Activated T-cell treated with anti-CD3 and anti-CD28 coated beads, Interleukin-2, amount 50 U/mL, for 24 hours (primary cell): ENCODE measurements at places on chromosomes 4 and X.

DNA sequence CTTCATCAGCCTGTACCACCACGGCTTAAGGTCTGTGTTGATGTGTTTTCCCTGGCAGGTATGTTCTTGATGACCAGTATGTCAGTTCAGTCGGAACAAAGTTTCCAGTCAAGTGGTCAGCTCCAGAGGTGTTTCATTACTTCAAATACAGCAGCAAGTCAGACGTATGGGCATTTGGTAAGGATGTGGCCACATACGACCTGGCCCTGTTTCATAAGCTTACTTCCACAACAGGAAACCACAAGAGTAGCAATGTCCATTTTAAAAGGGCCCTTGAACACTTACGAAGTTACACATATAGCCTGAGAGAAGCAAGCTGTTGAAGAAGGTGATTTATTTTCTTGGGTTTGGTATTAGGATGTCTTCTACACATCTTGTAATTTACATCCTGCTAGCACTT, 46.1 kb downstream of the BMX start:
- no peak for DNase-seq

DNA sequence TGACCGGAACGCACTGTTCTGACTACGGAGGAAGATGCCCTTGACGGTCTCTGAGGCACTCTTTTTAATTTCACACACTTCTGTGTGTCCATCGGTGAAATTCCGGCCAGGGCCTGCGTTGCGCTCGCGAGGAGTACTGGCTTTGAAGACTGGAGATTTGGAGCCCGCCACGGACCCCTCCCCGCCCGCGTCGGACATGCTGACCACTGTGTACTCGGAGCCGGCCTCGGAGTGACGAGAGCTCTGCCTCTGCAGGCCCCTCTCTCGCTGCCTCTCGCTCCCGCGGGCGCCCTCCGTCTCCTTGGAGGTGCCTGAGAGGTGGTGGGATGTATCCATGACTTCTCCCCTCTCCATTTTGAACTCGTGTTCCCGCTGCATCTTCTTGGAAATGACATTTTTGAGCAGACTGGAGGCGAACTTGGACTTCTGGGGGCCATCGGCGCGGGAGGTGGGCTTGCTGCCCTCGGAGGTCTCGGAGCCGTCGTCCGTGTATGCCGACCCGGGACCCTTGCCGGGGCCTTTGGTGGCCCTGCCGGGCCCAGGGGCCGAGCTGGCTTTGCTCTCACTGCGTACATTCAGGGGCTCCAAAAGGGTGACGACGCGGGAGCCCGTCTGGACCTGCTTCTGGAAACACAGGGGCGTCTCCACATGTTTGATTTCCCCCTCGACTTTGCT, 5.7 kb downstream of the C4orf54 start:
- DNase-seq, result no peak

GRCh38 chr4:89334311-89334710, 26.7 kb upstream of the GPRIN3 start:
- DNase-seq, result no peak

- DNase-seq, result no peak
Observed at GRCh38 chr4:78543424-78544125, 8.0 kb upstream of the ANXA3 start.

DNA sequence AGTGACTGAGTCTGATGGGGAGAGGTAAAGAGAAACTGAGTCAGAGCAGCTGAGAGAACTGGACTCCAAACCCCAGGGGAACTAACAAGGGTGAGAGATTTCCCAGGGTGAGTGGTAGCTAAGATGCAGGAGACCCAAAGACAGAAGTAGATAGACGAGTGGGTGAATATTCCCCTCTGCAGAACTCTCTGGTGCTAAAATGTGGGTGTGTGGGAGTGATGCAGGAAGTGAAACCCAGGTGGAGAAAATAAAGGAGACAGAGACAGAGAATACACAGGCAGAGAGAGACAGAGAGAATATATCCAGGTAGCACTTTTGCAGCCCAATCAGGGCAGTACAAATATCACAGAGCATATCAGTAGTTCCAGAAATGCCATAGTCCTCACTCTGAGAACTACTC, 212.5 kb upstream of the ZIC3 start:
- DNase-seq, result no peak

- DNase-seq, result no peak
Observed at GRCh38 chrX:94178145-94178788, 504.3 kb downstream of the FAM133A start.

DNA sequence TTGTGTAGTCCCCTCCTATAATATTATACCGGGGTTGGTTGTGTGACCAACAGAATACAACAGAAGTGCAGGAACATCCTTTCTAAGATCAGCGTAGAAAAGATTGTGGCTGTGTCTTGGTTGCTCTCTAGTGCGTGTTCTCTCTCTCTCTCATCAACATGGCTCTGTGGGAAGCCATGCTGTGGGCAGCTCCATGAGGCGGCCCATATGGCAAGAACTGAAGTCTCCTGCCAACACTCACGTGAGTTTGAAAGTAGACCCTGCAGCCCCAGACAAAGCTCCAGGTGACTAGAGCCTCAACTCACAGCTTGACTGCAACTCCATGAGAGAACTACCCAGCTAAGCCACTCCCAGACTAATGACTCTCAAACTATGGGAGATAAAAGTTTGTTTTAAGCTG, 118.7 kb downstream of the TSPAN5 start:
- DNase-seq, result no peak

GRCh38 chr4:123739806-123740205, 343.2 kb downstream of the SPRY1 start:
- no peak for DNase-seq

GRCh38 chr4:175514174-175514573, 297.9 kb downstream of the GPM6A start:
- no peak for DNase-seq

DNA sequence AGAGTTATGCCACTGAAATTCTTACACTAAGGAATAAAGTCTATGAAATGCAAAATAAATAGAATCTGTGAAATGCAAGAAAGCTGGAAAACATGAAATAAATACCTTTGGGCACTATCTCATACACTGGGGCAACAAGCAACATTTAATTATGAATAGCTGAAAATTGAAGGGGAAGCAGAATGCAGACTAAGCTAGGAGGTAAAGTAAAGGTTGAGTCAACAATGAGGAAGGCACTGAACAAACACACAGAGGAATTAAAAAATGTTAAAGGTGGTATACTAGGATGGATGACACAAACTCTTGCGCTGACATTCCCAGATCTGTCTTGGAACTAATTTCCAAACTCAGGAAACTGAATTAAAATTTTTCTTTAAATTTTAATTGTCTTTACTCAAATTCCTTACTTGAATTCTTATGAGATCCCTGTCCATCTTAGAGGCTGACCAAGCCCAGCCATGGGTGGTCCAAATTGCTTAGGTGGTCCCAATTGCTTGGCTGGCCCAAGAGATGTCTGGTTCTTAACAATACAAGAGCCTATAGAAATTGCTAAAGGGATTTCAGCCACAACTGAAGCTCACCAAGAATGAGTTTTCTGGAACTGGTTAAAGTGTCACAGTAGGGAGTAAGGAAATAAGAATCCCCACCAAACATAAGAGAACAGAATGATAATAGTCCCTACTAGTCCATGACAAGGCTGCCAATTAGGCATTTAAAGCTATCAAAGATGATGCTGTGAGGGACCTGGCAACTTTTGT, 41.3 kb upstream of the ZCCHC13 start:
- DNase-seq, result no peak

DNA sequence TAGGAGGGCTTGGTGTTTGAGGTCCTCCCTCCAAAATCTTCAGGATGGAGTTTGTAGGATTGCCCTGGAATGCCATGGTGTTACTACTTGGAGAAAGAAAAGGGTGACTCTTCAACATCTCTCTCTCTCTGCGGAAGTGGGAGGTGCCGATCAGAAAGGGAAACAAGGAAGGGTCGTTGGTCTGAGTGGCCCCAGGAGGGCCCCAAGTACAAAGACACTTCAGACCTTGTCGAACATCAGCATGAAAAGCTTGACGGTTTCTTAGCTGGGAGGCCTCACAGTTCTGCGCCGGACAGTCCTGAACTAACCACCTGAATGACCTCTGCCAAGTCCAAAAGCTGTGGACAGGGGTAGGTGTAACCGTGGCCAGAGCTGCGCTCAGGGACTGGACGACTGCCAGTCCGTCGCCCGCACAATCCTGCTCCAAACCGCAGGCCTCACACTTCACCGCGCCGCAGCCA, 646 bp upstream of the GSX2 start:
- no peak for DNase-seq

DNA sequence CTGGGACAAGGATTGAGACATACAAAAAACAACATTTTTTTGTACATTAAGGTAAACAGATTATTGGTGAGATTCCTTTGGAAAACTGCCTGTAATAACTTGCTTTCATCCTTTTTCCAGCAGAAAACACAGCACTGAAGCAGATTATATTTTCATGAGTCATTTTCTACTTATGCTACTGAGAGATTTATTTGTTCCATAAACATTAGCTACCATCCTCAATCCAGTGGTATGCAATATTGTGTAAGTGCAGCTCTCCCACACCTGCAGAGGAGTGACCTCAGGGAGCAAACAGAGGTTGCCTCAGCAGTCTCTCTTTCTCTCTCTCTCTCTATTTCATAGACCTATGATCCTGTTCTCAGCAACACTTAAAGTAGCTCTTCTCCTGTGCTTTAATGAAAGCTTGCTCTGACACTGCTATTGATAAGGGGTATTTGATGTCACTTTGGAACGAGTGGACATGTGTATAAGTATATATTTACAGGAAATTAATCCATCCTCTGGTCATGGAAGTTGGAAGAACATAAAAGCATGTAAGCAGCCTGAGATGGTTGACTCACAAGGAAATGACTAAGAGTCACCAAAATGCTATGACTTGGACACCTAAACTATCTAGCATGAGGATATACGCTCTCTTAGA, 163.7 kb upstream of the SPANXC start:
- DNase-seq, result no peak

GRCh38 chr4:65521666-65522065, 148.6 kb downstream of the EPHA5 start:
- DNase-seq, result no peak

DNA sequence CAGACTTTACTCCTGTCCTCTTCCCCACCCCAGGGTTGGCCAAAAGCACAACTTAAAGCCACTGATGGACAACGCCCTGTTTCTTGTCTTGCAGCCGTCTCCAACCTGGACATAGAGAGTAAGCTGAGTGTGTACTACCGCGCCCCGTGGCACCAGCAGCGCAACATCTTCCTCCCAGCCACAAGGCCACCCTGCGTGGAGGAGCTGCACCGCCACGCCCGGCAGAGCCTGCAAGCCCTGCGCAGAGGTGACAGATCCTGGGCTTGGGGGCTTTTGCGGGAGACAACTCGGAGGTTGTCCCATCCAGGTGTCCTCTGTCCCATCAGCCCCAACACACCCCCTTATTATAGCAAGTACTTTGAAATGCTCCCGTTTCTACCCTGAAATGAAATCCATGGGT, 49.6 kb upstream of the SCML1 start:
- no peak for DNase-seq

- DNase-seq, result no peak
Observed at GRCh38 chr4:39596971-39597370, 41.7 kb downstream of the SMIM14 start.

GRCh38 chr4:1579001-1579900, 104.9 kb downstream of the FAM53A start:
- peak; percentile 84 for DNase-seq

- no peak for DNase-seq
Observed at GRCh38 chr4:122150931-122151330, 1.2 kb upstream of the BLTP1 start.

GRCh38 chr4:98672583-98673287, 14.3 kb upstream of the TSPAN5 start:
- DNase-seq, result no peak

GRCh38 chr4:74320559-74321118, 12.4 kb downstream of the EPGN start:
- DNase-seq, result peak; percentile 37

- no peak for DNase-seq
Observed at GRCh38 chrX:74250574-74250973, 53.4 kb upstream of the ZCCHC13 start.

DNA sequence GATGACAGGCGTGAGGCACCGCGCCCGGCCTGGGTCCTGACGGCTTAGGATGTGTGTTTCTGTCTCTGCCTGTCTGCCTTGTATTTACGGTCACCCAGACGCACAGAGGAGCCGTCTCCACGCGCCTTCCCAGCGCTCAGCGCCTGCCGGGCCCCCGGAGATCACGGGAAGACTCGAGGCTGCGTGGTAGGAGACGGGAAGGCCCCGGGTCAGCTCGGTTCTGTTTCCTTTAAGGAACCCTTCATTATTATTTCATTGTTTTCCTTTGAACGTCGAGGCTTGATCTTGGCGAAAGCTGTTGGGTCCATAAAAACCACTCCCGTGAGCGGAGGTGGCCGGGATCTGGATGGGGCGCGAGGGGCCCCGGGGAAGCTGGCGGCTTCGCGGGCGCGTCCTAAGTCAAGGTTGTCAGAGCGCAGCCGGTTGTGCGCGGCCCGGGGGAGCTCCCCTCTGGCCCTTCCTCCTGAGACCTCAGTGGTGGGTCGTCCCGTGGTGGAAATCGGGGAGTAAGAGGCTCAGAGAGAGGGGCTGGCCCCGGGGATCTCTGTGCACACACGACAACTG, 1.3 kb downstream of the SHOX start:
- DNase-seq, result no peak

DNA sequence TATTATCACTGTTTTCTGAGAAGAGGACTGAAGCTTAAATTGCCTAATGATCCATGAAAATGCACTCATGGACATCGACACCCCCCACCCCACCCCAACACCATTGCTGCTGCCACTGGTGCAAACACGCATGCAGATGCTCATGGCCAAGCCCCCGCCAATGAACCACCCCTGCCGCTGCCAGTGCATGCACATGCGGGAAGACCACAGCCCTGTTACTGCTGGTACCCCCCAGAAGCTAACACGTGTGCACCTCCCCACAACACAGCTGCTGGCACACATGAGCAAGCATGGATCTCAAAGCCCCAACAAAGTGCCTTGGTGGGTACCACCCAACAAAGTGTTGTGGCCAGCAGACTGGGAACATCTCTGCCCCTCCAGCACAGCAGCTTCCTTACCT, 594.1 kb upstream of the FAT1 start:
- DNase-seq, result no peak

DNA sequence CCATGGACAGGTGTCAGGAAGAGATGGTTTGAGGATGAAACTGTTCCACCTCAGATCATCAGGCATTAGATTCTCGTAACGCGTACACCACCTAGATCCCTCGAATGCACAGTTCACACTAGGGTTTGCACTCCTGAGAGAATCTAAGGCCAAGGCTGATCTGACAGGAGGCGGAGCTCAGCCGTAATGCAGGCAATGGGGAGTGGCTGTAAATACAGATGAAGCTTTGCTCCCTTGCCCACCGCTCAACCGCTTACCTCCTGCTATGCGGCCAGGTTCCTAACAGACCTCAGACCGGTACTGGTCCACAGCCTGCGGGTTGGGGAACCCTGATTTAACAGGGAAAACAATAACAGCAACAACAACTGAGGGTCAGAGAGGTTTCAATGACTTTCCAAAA, 2.0 kb upstream of the TEC start:
- no peak for DNase-seq
